ENCODE measurements at places on chromosomes 4 and X.

DNA sequence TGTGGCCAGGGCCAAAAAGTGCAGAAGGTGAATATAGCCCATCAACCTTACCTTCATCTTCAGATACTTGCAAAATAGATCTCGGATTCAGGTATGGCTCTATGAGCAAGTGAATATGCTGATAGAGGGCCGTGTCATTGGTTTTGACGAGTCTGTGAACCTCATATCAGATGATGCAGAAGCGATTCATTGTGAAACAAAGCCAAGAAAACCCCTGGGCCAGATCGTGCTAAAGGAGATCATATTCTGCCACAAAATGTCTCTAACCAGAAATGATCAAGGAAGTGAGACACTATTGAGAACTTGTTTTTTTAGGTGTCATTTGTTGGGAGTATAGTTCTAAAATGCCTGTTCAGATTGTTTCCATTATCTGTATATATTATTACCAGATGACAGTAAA lies 48.3 kb downstream of the PDK3 start:
- DNase-seq: no peak

DNA sequence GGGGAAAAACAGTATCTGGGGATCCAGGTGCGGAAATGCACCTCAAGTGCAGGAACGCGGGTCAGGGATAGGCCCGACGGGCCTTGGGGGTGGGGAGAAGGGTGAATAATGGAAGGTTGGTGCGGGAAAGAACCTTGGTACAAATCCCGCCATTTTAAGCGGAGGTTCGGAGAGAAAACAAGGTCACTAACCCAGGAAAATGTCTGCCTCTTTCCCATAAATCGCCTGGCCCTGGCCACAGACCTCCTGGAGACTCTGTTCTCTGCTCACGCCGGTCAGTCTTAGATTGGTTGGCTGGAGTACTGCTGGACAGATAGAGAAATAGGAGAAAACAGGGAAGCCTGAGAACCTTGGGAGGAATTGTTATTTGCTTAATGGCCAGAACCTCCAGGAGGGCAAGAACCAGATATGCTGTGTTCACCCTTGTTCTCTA lies 897 bp upstream of the FBXL5 start:
- no peak for DNase-seq

DNA sequence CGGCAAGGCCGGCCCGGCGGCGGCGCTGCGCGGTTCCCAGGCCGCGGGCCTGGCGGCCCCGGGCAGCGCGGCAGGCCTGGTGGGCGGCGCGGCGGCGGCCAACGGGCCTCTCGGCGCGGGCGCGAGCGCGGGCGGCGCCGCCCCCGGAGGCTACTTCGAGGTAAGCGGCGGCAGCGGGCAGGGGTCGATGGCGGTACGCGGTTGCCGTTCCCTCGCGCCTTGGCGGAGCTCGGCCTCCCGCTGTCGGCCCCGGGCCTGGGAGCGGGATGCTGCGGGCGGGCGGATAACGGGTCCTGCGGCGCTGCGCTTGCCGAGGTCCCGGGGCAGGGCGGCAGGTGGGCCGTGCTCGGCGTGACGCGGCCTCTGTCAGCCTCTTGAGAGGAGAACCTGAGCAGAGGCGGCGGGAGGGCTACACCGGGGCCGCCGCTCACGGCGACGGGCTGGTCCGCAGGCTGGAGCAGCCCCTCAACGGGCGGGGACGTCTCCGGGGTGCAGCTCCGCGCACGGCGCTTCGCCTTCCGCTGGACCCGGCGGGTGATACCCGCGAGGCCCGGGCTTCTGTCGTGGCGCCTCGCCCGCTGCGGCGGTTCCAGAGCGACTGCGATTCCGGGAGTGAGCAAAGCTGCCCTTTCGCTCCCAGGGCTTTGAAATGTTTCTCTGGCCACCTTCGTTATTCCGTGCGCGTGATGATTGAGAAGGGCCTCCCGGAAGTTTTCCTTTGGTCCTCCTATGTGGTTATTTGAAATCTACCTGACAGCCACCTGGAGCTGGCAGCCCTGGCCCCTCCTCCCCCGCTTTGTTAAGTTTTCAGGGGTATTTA lies 774 bp downstream of the FAM193A start:
- peak; percentile 42 for DNase-seq

- no peak for DNase-seq
Observed at GRCh38 chr4:21012851-21013331, 312.6 kb downstream of the PACRGL start.

DNA sequence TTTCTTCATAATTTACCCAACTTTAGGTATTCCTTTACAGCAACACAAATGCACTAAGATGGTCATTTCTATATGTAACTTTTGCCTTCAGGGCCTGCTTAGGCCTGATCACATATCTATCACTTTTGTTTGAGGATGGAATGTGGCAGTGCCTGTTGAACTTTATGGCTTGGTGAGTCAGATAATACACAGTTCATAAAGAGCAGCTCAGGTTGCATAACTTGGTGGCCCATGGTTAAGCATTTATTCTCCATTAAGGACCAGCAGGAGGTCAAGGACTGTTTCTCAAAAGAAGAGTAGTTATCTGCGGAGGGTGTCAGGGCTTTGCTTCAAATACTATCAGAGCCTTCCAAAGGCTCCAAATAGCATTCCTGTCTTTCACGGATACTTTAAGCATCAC lies 124.1 kb upstream of the PDHA2 start:
- no peak for DNase-seq

GRCh38 chr4:108359130-108359985 lies 190.6 kb upstream of the LEF1 start:
- DNase-seq: no peak

DNA sequence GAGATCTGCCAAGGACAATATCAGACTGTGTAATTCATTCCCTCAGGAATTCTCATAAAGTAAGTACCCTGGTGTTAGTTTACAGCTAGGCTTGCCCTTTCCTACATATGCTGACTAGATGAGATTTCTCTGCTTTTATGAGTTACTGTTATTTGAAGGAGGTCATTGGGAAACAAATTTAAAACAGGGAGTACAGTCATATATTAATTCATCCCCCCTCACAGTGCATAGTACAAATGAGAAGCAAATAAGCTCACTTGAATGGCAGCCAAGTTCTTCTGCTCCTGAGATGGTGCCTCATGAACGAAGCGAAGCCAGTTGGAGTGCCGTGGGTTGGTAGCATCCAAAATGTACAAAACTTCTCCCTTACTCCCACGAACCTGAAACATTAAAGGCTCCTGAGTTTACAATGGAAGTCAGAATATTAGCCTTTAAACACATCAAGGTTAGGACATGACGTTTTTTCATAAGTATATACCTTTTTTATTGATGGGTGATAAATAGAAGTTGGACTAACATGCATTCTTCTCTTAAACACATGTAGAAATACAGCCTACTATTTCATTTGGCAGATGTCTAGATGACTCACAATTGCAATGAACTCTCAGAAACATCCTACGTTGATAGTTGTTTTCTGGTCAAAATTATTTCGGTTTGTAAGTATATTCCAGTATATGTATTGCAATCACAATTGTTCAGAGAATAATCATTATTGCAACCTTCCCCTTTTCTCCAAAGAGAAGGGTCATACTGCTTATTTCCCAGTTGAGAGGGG lies 69.2 kb downstream of the PRDM5 start:
- DNase-seq: no peak

GRCh38 chr4:11261066-11261850 lies 167.4 kb downstream of the HS3ST1 start:
- no peak for DNase-seq

GRCh38 chrX:34426334-34426733 lies 230.8 kb downstream of the TMEM47 start:
- no peak for DNase-seq

- no peak for DNase-seq
Observed at GRCh38 chrX:148672517-148672916, 172.1 kb downstream of the AFF2 start.

DNA sequence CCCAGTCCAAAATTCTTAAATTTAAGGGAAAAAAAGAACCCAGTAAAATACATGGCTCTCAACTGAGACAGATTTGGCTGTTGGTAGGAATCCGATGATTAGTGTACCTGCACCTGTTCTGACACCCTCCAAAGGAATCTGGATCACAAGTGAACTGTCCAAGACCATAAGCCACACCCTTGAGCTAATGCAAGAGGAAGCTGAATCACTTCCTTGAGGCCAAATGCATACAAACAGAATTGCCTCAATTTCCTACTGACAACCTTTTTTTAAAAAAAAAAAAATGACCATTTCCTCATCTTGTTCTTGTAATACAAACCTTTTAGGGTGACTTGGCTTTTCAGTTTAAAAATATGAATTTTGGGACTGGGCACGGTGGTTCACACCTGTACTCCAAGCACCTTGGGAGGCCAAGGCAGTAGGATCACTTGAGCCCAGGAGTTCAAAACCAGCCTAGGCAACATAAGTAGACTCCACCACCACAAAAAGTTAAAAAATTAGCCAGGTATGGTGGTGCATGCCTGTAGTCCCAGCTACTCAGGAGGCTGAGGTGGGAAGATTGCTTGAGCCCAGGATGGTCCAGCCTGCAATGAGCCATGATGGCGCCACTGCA lies 10.7 kb upstream of the FBXL5 start:
- no peak for DNase-seq
